ENCODE measurements at places on chromosomes 4 and X.

DNA sequence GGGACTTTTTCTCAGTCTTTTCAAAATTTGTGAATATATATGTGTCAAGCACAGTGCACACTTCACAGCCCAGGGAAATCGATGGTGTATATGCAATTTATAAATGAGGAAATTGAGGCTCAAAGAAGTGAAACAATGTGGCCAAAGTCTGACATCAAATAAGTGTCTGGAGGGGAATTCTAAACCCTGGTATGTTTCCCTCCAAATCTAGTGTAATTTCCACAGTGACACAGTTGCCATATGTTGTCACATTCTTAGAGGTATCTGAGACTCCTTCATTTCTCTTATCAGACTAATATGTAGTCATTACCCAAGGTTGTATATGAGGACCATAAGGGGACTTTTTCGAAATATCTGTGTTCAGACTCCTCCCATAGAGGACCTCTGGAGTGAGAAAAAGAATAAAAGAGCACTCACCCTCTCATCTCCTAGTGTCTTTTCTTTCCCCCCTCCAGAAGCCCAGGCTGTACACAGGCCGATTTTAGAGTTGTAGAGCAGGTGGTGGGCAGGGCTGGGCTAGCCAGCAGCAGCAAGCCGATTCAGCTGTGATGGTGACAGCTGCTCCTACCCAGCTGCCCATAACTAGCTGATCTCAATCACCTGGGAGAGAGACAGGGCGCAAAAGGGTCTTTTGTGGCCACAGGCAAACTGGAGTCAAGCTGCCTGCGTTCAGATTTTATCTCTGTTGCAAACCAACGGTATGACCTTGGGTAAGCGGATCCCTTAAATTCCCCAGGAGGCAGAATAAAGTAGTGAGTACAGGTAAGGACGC, 55.1 kb downstream of the CLCN5 start:
- DNase-seq: no peak

- no peak for DNase-seq
Observed at GRCh38 chr4:76215077-76215476, 1.5 kb upstream of the SCARB2 start.

- no peak for DNase-seq
Observed at GRCh38 chrX:54178100-54178940, 4.7 kb downstream of the FAM120C start.

DNA sequence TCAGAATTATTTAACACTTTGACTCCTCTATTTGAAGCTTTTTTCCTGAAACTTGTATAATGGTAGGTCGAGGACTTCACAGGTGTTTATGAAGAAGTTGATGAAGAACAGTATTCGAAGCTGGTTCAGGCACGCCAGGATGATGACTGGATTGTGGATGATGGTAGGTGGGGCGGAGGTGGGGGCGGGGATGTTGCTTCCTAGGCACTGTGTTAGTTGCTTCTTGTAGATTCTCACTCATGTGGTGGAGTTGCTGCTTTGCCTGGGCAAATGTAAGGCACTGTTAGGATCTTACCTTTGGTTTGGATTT, 9.4 kb downstream of the POLA1 start:
- DNase-seq: no peak

DNA sequence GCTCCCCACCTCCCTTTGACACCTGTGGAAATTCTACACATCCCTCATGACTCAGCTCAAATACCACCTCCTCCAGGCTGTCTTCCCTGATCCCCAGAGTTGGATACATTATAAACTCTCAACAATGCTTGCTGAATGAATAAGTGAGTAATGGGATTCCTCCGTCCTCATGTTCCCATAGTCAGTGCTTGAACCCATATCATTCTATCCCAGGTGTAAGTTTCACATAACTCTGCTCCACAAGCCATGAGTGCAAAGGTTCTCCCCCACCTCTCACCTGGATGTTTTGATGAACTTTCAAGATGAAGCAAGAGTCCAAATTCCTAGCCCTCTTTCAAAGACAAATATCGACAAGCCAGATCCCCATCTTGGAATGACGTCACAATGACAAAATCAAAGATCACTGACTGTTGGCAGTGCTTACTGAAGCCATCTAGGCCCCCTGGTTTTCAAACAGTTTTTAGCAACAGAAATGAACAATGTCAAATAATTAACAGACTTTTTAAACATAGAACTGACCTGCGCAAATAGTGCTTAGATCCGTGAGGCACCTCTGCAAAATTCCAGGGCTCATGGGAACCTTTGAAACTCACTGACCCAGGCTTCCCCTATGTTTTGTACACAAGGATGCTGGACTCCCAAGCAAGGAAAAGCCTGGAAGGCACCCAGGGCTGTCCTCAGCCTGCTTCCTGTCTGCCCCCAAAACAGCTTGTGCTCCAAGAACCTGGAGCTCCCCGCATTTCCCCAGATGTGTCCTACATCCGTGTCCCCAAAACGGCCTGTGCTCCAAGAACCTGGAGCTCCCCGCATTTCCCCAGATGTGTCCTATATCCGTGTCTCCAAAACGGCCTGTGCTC, 4.0 kb downstream of the SLC2A9 start:
- DNase-seq: no peak

- DNase-seq: no peak
Observed at GRCh38 chr4:60128888-60129287, 1071.2 kb upstream of the ADGRL3 start.

DNA sequence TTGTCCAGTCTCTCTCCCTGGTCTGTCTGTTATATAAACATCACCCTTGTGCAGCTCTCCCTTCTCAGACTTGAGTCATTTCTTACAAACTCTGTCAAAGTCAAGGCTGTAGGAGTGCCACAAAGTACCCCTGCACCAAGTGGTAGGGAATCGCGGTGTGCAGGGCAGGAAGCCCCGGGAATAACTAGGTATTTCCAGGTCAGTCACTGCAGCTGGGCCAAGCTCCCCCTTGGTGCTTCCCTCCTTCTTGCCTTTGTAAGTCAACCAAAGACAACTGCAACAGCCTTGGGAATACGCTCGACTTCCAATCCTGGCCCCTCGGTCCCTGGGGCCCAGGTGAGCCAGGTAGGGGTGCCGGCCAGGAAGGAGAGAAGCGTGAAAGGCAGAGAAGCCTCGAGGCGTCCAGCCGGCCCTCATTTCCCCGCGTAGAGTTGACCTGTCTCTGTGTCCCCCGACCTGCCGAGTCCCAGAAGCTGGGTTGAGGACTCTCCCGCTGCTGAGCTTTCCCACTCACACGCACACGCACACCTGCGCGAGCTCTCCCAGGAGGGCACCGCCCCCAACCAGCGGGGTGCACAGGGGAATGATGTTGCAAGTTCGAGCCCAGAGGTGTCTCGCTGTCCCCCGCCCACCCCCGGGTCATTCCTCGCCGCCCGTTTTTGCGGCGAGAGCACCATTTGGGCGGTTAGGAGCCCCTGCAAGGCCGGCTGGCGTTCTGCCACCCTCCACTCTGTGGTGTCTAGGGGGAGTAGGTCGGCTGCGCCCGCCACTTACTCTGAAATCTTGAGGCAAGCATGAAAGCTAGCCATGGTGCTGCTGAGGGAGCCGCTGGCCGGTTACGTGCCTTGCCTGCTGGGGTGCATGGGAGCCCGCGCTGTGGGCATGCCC, 22.8 kb upstream of the KIAA1210 start:
- DNase-seq: no peak

- no peak for DNase-seq
Observed at GRCh38 chr4:145536044-145536443, 54.4 kb downstream of the SMAD1 start.

Data from GM12891 (cell line).